Vagina (tissue), 2 donors: ENCODE measurements at places on chromosomes 16 and 17. TPM values are rescaled to one million over a fixed set of nuclear protein-coding genes. Genes with fewer than 3 reads are reported as not detected.
A peak's percentile ranks its signal among the peaks of the same experiment; 100 is the strongest.

The AATK gene
- 6.4 TPM for total RNA-seq

The SLC46A1 gene
- total RNA-seq: 13.8 TPM

- H3K27ac ChIP-seq: no peak overlapping the region
- peaks cover 65% of the 10 kb centered on the region for H3K36me3 ChIP-seq
- no peaks in the 10 kb centered on the region for H3K27me3 ChIP-seq
- H3K4me1 ChIP-seq: no peaks in the 10 kb centered on the region
These were observed 8.4 kb downstream of the HBQ1 start for GRCh38 chr16:188674-189073.

The TTYH2 gene
- total RNA-seq: 3.4 TPM

GRCh38 chr16:73036074-73036826, 11.7 kb downstream of the ZFHX3 start:
- no peaks in the 10 kb centered on the region for H3K27me3 ChIP-seq
- no peaks in the 10 kb centered on the region for H3K36me3 ChIP-seq
- H3K27ac ChIP-seq: no peak overlapping the region
- H3K4me3 ChIP-seq: no peak overlapping the region
- DNase-seq: no peak
- H3K4me1 ChIP-seq: peaks cover 57% of the 10 kb centered on the region

GRCh38 chr16:8505327-8505991, 84.9 kb downstream of the TMEM114 start:
- H3K27me3 ChIP-seq: no peaks in the 10 kb centered on the region
- H3K4me3 ChIP-seq: no peak overlapping the region
- no peak for DNase-seq
- H3K36me3 ChIP-seq: no peaks in the 10 kb centered on the region
- H3K4me1 ChIP-seq: no peaks in the 10 kb centered on the region

The DYNLRB2 gene
- not detected for total RNA-seq

The HSD17B1 gene
- 2.0 TPM for total RNA-seq

DNA sequence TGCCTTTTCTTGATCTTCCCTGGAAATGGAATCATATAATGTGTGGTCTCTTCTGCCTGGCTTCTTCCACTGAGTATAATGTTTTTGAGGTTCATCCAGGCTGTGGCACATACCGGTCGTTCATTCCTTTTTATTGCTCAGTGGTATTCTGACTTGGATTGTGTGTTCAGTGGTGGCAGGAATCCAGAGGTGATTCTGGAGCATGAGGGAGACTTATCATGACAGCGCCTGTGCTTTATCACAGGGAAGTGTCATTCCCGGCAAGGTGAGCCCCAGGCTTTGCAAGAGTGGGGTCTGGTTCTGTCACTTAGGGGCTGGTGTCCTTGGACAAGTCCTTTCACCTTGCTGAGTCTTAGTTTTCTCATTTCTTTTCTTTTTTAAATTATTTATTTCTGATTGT, 53.0 kb downstream of the IRX3 start:
- no peaks in the 10 kb centered on the region for H3K27me3 ChIP-seq
- no peak overlapping the region for H3K27ac ChIP-seq
- H3K4me3 ChIP-seq: no peak overlapping the region
- H3K4me1 ChIP-seq: no peaks in the 10 kb centered on the region

DNA sequence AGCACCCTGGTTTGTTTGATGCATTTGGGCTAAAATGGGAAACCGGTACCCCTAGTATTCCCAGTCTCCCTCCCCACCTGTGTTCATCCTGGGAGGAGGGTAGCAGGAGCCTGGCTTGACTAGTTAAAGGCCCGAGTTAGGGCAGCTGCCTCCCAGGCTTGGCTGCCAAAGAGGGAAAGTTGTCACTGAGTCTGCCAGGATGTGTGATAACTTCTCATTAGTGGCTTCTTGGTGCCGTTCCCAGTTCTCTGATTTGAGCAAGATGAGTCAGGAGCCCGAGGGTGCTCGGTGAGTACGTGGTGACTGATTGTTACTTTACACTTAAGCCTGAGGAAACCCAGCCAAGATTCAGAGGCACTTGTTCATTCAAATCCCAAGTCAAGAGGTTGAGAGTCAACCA, 2.5 kb downstream of the KRT32 start:
- no peaks in the 10 kb centered on the region for H3K27me3 ChIP-seq
- no peak overlapping the region for H3K27ac ChIP-seq
- no peak for DNase-seq
- H3K36me3 ChIP-seq: no peaks in the 10 kb centered on the region
- H3K4me1 ChIP-seq: peaks cover 36% of the 10 kb centered on the region

GRCh38 chr17:19022128-19022527, 17.6 kb upstream of the FAM83G start:
- no peak overlapping the region for H3K27ac ChIP-seq
- H3K4me1 ChIP-seq: no peaks in the 10 kb centered on the region
- no peak for DNase-seq
- H3K4me3 ChIP-seq: no peak overlapping the region
- no peaks in the 10 kb centered on the region for H3K27me3 ChIP-seq

The TPSAB1 gene
- 70.0 TPM for total RNA-seq

DNA sequence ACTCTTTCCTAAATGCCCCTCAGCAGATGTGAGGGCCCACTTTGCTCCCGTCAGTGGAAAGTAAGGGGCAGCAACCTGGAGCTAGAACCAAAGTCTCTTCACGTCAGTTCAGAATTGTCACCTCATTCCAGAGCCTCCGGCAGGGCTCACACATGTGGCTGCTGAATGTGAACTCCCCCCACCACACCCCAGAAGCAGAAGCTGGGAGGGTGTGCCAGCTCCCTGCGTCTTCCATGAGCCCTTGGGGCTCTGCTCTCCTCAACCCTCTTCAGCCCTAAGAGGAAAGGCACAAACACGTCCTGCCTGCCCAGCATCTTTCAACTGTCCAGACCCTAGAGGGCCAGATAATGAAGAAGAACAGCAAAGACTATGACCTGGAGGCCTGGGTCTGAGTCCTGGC, 105.3 kb downstream of the SALL1 start:
- H3K27ac ChIP-seq: no peak overlapping the region
- no peak overlapping the region for H3K4me3 ChIP-seq
- H3K4me1 ChIP-seq: no peaks in the 10 kb centered on the region
- no peaks in the 10 kb centered on the region for H3K36me3 ChIP-seq
- DNase-seq: no peak
- H3K27me3 ChIP-seq: no peaks in the 10 kb centered on the region

DNA sequence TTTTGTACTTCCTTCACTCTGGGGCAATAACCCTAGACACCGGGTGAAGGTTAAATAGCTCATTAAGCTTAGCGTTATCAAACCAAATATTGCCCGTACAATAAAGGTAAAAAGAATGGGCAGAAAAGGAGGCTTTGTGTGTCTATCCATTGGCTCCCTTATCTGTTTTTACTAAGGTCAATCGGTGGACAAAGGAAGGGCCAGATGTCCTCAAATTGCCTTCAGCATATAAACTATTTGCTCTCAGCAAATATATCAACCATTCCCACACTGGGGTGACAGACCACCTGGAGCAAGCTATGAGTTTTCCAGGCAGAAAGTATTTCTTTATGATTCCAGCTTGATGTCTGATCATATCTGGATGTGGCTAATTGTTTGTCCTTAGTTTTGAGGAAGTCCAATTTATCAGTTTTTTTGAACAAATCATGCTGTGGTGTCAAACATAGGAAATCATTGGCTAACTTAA, 25.3 kb upstream of the WIPI1 start:
- DNase-seq: no peak
- no peak overlapping the region for H3K4me3 ChIP-seq
- H3K27ac ChIP-seq: no peak overlapping the region
- no peaks in the 10 kb centered on the region for H3K27me3 ChIP-seq
- no peaks in the 10 kb centered on the region for H3K36me3 ChIP-seq

DNA sequence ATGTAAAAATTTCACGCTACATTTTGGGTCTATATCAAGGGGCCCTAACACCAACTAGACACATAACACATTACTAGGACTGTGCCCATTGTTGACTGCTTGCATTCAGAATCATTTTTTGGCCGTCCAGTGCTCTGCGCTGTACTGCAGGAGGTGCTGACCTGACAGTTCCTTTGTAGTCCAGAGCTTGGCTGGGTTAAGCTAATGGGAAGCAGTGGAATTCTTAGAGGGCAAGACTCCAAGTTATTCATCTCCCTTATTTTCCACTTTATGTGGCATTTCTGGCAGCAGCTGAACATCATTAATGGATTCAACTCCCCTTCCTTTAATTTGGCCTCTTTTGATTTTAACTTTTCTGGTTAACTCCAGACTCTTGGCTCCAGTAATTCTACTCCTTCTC, 351.7 kb downstream of the CDH8 start:
- H3K27ac ChIP-seq: no peak overlapping the region
- no peaks in the 10 kb centered on the region for H3K4me1 ChIP-seq
- no peaks in the 10 kb centered on the region for H3K27me3 ChIP-seq
- H3K36me3 ChIP-seq: no peaks in the 10 kb centered on the region
- DNase-seq: no peak
- no peak overlapping the region for H3K4me3 ChIP-seq

The CCDC154 gene
- total RNA-seq: not detected

The CDK5R1 gene
- 4.9 TPM for total RNA-seq

- no peaks in the 10 kb centered on the region for H3K36me3 ChIP-seq
- DNase-seq: no peak
- H3K4me3 ChIP-seq: no peak overlapping the region
- no peaks in the 10 kb centered on the region for H3K27me3 ChIP-seq
- H3K4me1 ChIP-seq: no peaks in the 10 kb centered on the region
- H3K27ac ChIP-seq: no peak overlapping the region
These were observed 74.5 kb upstream of the PMFBP1 start for GRCh38 chr16:72246423-72246822.

The BIRC5 gene
- total RNA-seq: 3.4 TPM

The BCAR1 gene
- 39.5 TPM for total RNA-seq

DNA sequence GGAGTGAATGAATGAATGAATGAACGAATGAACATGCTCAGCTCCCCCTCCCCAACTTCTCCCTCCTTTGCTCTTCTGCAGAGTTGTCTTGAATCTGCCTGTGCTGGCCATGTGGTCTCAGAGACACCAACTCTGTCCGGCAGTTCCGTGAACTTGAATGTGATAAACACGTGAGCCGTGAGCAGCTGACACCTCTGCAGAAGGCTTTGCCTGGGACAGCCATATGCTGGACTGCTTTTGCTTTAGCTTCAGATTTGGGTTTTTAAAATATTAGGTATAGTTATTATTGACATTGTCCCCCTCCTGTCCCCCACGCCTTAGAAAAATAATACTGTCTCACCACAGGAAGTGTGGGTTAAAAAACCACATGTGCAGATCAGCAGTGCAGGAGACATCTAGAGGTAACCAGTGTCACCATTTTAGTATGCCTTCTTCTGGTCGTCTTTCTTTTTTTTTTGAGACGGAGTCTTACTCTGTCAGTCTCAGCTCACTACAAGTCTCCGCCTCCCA, 83.8 kb downstream of the ABCC1 start:
- H3K4me1 ChIP-seq: peaks cover 14% of the 10 kb centered on the region
- no peak overlapping the region for H3K4me3 ChIP-seq
- no peaks in the 10 kb centered on the region for H3K36me3 ChIP-seq
- H3K27me3 ChIP-seq: no peaks in the 10 kb centered on the region
- H3K27ac ChIP-seq: no peak overlapping the region

DNA sequence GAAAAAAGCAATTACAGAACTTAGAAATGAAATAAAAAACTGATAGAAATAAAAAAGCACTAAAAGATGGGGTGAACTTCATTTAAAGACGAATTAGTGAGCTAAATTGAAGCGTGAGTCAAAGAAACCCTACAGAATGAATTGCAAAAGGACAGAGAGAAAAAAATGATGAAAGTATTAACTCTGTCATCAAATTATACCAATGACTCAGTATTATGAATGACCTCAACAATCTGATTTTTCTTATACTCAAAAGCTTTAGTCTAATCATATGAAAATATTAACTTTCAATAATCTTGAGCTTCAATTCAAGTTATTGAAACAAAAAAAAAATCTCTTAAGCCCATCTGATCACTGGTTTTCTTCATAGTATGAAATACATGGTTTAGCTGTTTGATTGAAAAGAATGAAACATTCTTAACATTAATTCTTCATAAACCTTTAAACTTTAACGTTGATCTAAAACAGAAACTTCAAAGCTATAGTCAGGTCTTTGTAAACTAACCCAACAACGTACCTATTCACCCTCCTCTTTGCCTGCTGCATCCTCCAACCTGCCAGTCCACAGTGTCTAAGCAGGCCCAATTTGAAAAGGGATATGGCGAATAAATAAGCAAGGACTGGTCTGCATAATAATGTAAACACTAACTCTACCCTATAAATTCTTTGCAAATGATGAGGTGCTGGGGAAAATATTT, 6.6 kb downstream of the ABCA5 start:
- H3K27me3 ChIP-seq: no peaks in the 10 kb centered on the region
- DNase-seq: no peak
- no peak overlapping the region for H3K4me3 ChIP-seq
- no peak overlapping the region for H3K27ac ChIP-seq

The CES1 gene
- 10.1 TPM for total RNA-seq

The ZNRF1 gene
- total RNA-seq: 20.1 TPM

GRCh38 chr17:27351759-27352158, 57.8 kb downstream of the WSB1 start:
- no peak overlapping the region for H3K4me3 ChIP-seq
- H3K27ac ChIP-seq: no peak overlapping the region
- peaks cover 27% of the 10 kb centered on the region for H3K4me1 ChIP-seq
- no peaks in the 10 kb centered on the region for H3K27me3 ChIP-seq
- no peaks in the 10 kb centered on the region for H3K36me3 ChIP-seq

DNA sequence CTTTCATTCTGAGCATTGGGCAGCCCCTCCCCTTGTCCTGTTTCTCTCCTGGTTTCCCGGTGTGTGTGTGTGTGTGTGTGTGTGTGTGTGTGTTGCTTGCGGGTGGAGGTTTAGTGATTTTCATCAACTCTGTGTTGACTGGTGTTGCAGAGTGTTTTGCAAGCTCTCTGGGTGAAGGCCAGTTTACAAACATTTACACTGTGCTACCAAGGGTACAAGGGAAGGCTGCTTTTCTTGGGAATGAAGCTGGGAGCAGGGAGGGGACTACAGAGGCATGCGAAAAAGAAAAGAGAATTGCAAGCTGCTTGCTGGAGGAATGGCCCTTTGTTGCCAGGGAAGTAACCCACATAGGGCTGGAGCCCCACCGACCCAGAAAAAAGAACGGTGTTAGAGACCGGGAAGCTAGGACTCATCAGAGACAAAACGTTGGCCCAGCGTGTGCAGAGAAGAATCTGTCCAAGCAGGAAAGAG, 29.6 kb downstream of the HS3ST3B1 start:
- no peaks in the 10 kb centered on the region for H3K36me3 ChIP-seq
- H3K4me1 ChIP-seq: no peaks in the 10 kb centered on the region
- no peak for DNase-seq
- H3K27me3 ChIP-seq: no peaks in the 10 kb centered on the region
- no peak overlapping the region for H3K4me3 ChIP-seq

The GNG13 gene
- not detected for total RNA-seq

GRCh38 chr16:84925092-84925772, 86.1 kb downstream of the ZDHHC7 start:
- no peak for DNase-seq
- H3K27ac ChIP-seq: peak overlapping the region; percentile 91
- H3K36me3 ChIP-seq: no peaks in the 10 kb centered on the region
- no peak overlapping the region for H3K4me3 ChIP-seq

GRCh38 chr17:32875923-32876416, 954 bp downstream of the MYO1D start:
- no peaks in the 10 kb centered on the region for H3K36me3 ChIP-seq
- H3K27ac ChIP-seq: peak overlapping the region; percentile 95
- DNase-seq: no peak
- H3K4me3 ChIP-seq: peak overlapping the region; percentile 75
- H3K4me1 ChIP-seq: peaks cover 36% of the 10 kb centered on the region

The CDR2L gene
- total RNA-seq: 13.5 TPM
